NCI-H460 (cell line): ENCODE measurements at places on chromosomes 3 and 15. TPM values are rescaled to one million over a fixed set of nuclear protein-coding genes. Genes with fewer than 3 reads are reported as not detected.

DNA sequence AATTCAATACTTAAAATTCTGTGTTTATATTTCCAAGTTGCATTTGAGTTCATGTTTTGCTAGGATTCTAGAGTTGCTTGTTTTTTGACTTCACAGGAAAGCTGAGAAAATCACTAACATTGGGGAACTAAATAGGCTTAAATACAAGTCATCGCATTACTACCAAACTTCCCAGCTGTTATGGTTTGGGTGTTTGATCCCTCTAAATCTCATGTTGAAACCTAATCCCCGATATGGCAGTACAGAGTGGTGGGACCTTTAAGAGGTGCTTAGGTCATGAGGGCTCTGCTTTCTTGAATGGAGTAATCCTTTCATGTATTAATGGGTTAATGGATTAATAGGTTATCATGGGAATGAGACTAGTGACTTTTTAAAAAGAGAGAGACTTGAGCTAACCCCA lies 77.2 kb upstream of the ARPP21 start:
- DNase-seq: no peak

- no peak for DNase-seq
These were observed 69.1 kb upstream of the PROK2 start for GRCh38 chr3:71854096-71854495.

- no peak for DNase-seq
These were observed 55.4 kb upstream of the SNRPN start for GRCh38 chr15:24899367-24899766.

DNA sequence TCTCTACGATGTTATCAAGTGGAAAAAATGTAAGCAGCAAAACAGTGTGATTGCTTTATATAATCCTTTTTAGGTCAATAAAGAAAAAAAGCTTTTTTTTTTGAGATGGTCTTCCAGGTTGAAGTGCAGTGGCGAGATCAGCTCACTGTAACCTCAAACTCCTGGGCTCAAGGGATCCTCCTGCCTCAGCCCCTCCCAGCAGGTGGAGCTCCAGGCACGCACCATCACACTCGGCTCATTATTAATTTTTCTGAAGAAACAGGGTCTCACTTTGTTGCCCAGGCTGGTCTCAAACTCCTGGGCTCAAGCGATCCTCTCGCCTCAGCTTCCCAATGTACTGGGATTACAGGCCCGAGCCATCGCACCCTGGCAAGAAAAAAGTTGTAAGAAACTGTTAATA lies 17.3 kb downstream of the RNF168 start:
- no peak for DNase-seq

DNA sequence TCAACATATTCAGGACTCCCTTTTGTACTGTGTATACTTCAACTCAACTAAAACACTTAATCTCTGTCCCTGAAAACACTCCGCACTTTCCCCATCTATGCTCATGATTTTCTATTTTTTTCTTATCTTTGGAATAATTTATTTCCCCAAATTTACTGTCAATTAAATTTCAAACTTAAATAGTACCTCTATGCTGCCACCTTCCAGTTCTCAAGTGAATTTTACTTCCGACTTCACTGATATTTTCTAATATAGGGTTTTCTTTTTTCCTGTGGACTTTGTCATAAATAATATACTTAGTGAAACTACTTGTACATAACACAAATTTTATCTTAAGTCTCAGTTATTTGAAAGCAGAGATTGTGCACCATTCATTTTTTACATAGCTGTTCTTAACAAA lies 1303.3 kb downstream of the OTOL1 start:
- DNase-seq: no peak

GXYLT2 gene
- 4.3 and 6.5 TPM in 2 replicates for total RNA-seq

INSYN1 gene
- 0.02 TPM in 1 of 2 replicates, not detected in the other for total RNA-seq

DNA sequence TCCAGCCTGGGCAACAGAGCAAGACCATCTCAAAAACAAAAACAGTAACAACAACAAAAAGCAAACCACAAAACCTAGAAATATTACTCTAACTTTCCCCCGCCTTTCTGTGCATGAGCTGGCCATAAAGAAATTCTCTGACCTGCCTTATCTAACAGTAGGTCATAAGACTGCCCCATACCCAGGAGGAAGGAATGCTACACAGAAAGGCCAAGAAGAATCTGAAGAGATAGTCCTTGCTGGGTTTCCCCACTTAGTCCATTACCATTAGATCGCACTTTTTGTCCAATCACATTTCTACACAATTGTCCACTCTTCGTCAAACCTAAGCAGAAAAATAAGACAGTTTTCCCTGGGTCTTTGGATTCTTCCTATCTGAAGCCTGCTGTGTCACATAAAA lies 23.5 kb downstream of the CIAO2A start:
- DNase-seq: no peak

GRCh38 chr15:91447991-91448644 lies 348.1 kb downstream of the SV2B start:
- DNase-seq: no peak

DNAH12 gene
- not detected in 2 replicates for total RNA-seq

GRAMD1C gene
- total RNA-seq: 0.14 and 0.22 TPM in 2 replicates

ZNF501 gene
- total RNA-seq: 1.9 and 3.8 TPM in 2 replicates

TEX9 gene
- total RNA-seq: 3.5 and 6.6 TPM in 2 replicates

DNA sequence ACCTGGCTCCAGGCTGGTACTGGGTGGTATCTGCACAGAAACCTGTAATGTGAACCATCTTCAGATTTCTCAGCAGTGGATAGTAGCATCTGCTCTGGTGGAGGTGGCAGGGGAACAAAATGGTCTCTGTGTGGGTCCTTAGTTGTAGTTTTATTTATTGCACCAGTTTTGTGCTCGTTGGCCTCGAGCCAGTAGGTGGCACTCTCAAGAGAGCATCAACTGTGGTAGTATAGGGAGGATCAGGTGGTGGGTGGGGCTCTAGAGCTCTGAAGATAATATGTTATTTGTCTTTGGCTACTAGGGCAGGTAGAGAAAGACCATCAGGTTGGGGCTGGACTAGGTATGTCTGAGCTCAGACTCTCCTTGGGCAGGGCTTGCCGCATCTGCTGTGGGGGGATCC lies 254.0 kb upstream of the GPR149 start:
- no peak for DNase-seq

- DNase-seq: peak; percentile 29
These were observed 151.9 kb upstream of the LINGO1 start for GRCh38 chr15:77784361-77785292.

QRICH1 gene
- total RNA-seq: 49.4 and 63.7 TPM in 2 replicates

DNA sequence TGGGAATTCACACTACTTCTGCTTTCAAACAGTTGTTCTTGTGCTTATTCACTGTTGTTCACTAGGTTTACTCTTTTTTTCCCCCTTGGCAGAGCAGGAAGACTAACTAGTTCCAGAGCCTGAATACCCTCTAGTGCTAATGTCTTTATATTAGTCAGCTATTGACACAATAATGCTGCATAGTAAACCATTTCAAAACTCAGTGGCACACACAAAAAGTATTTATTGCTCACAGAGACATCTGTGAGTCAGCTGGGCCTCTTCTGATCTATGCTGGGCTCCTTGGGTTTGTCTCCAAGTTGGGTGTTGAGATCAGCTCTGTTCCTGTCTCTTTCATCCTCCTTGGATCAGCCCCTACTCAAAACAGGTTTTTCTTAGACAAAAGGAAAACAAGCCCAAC lies 51.1 kb downstream of the RSRC1 start:
- DNase-seq: no peak

GRCh38 chr3:87448558-87448957 lies 172.2 kb upstream of the POU1F1 start:
- DNase-seq: no peak

- no peak for DNase-seq
These were observed 440.5 kb upstream of the CBLB start for GRCh38 chr3:106309274-106309673.

GRCh38 chr3:39180183-39180545 lies 12.2 kb downstream of the XIRP1 start:
- DNase-seq: no peak

TIMP4 gene
- total RNA-seq: 3.6 and 4.7 TPM in 2 replicates

CHRM5 gene
- not detected in 2 replicates for total RNA-seq

DNA sequence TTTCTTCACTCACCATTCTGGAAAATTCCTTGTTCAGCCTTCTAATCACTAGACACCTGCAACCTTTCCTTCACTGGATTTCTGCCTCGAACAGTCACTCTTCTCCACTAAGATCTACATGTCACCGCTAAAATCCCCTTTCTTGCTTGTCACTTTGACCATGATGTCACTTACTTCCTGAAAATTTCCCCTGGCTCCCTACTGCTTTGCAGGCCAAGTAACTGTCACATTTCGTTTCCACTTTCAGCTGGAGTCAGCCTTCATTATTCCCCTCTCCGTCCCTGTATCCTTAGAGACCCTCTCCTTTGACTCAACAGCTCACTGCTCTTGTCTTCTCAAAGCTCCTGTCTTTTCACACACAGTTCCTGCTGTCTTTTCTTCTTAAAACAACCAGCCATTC lies 15.9 kb downstream of the CHL1 start:
- no peak for DNase-seq

MEGF11 gene
- total RNA-seq: 0.40 and 0.89 TPM in 2 replicates

DNA sequence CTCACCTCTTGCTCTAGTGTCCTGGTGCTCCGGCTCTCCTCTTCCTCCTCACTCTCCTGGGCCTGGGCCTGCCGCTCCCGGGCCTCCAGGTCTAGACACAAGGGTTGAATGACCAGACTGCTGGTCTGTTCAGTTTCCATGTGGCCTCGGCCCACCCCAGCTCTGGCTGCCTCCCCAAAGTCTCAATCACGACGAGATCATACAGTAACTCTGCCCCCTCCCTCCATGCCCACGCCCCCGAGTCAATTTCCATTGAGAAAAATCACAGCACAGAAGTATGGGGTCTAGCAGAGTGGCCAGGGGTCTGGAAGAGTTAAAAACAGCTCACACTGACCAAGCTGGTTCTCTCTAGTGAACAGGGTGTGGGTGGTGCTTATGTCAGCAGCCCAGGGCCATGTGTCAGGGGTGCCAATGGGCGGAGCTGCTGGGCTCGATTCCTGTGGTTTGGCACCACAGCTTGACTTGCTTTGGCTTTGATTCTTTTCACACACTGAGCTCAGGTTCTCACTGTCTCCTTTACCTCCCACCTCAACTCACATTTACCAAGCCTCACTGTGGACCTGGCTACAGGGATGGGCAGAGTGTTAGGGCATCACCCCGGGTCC lies 6.9 kb downstream of the C15orf62 start:
- no peak for DNase-seq

ITIH4 gene
- 0.66 and 1.7 TPM in 2 replicates for total RNA-seq

DNA sequence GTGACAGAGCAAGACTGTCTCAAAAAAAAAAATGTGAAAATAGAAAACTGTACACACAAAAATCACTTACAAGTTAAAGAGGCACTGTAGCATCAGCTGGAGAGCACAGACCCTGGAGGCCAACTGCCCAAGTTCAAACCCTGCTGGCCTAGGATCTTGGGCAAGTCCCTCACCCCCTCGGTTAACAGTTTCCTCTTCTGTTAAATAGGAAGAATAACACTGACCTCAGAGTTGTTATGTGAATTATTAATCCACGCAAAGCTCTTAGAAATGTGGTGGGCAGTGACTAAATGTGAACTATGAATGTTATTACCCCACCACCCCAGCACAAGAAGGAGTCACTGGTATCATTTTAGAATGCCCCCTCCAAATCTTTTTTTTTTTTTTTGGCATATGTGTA lies 11.2 kb downstream of the CIB1 start:
- DNase-seq: no peak

DNA sequence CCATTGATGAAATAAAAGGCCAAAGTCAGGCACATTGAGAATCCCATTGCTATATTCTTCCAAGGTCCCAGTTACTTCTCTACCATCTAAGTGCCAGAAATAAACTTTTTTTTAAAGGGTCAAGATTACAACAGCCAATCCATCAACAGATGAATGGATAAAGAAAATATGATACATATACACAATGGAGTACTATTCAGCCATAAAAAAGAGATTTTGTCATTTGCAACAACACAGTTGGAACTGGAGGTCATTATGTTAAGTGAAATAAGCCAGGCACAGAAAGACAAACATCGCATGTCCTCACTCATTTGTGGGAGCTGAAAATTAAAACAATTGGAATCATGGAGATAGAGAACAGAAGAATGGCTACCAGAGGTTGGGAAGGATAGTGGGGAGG lies 25.5 kb downstream of the ULK4 start:
- no peak for DNase-seq

SPRED1 gene
- 25.6 and 25.9 TPM in 2 replicates for total RNA-seq

COL6A5 gene
- total RNA-seq: not detected in 2 replicates

DNA sequence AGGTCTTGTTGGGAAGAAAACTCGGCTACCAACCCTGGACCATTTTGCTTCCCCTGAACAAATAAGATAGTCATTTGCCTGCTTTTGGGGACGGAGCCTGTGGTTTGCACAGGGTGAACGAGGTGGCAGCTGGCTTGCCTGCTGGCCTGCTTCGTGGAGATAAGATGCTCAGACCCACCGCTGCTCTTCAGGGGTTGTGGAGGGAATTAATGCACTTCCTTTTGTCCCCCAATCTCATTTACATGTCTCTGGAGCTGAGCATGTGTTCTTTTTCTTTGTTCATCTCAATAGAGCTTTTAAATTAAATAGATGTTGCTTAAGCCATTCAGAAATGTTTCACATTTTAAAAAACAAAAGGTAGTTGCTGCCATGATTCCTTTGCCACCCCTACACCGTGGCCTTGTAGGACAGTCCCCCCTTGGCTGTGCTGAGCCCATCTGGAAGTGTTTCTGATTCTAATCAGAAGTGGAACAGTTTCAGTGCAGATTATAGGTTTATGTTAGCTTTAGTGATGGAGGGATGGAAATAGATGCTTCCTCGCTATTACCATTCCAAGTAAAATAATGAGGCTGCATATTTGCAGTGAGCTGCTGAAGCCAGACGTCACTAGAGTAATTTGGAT lies 25.6 kb downstream of the APBA2 start:
- no peak for DNase-seq

PSTPIP1 gene
- total RNA-seq: not detected in 2 replicates

GABRA5 gene
- total RNA-seq: not detected in 2 replicates

GRCh38 chr3:192915304-192915703 lies 2.4 kb downstream of the MB21D2 start:
- no peak for DNase-seq

DNA sequence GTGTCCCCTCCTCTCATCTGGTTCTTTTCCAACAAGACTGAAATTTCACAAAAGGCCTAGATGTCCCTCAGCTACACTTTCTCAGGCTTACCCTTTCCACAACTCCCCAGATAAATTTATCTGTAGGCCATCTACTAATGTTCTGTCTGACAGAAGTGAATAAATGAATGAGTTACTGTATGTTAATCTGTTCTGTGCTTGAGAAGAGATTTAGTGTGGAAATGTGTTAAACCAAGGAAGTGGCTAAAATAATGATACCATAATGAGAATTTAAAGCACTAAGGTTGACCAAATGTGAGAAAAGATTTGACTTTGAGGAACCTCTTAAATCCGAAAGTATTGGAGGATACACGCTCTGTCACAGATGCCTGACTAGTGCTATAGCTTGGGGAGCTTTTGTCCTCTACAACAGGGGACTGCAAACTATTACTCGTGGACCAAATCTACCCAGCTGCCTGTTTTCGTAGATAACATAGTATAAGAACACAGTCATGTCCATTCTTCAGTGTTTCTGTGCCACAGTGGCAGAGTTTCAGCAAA lies 74.8 kb upstream of the P2RY1 start:
- no peak for DNase-seq

KIF9 gene
- 7.0 and 13.1 TPM in 2 replicates for total RNA-seq

- DNase-seq: no peak
These were observed 93.3 kb upstream of the IMPG2 start for GRCh38 chr3:101413656-101414055.
